ENCODE measurements at places on chromosomes 12 and 14.
A peak's percentile ranks its signal among the peaks of the same experiment; 100 is the strongest.

DNA sequence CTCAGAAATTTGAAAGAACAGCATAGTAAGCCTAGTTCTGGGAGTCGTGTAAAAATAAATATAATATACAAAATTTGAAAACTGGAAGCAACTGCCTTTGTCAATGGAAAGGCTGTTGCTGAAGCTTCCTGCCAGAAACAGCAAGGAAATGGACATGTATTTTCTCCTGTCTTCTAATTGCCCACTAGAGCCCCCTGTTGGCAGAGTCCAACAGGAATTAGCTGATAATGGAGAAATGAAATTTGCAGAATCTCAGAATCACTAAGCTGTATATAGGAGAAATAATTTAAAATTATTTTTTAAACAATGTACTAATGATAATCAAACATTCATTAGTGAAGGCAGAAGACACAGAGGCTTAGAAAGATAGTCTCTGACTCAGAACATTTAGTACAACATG lies 414.8 kb downstream of the SLC6A15 start:
- DNase-seq: no peak

GRCh38 chr14:87282266-87282665 lies 710.7 kb downstream of the GALC start:
- no peak for DNase-seq

DNA sequence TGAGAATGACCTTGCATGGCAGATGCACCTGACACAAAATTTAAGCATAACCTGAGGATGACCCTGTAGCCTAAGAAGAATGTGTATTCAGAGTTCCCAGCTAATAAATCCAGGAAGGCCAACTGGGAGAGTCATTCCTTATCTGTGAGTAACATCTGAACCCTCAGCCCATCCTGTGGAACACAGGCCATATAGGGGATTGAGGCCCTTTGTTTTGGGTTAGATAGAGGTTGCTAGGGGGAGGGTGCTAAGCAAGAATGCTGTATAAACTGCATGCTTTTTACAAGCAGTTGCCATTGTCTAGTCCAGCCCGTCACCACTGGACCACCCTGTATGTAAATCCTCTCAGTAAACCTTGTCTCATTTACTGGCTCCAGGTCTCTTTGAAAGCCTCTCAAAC lies 77.0 kb downstream of the BICD1 start:
- no peak for DNase-seq

DNA sequence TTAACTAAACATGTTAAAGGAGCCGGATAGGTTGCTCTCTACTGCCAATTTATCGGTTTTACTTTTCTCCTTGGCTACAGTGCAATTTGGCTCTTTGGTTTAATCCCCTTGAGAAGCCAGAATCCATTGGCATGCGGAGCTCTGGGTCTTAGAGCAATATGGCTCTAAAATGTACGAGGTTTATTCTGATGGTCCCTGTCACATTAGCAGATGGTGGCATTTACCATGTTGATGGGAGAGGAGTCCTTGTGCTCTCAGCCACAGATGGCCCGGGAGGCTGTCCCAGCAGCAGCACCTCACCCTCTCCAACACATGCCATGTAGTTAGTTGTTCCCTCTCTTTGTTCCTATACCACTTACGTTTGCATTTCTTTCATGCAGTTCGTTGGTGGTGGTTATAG lies 179.7 kb downstream of the RGS6 start:
- no peak for DNase-seq

- DNase-seq: no peak
Observed at GRCh38 chr14:74596741-74597450, 15.1 kb downstream of the LTBP2 start.

DNA sequence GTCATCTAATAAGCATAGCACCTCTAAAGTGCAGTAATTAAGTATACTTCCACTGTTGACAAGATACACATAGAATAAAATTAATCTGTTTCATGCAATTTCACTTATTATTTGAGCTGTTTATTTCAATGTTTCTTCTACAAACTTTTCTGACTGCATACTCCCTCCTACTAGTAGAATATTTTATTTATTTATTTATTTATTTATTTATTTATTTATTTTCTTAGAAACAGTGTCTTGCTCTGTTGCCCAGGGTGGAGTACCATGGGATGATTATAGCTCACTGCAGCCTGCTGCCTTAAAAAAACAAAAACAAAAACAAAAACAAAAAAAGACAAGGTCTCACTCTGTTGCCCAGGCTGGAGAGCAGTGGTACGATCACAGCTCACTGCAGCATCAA lies 68.4 kb upstream of the KITLG start:
- no peak for DNase-seq

GRCh38 chr14:63563370-63564026 lies 20.3 kb upstream of the PPP2R5E start:
- no peak for DNase-seq

GRCh38 chr12:52672321-52672933 lies 7.8 kb downstream of the KRT1 start:
- no peak for DNase-seq

- no peak for DNase-seq
Observed at GRCh38 chr12:52523824-52524223, 3.6 kb upstream of the KRT5 start.

- DNase-seq: no peak
Observed at GRCh38 chr12:114680604-114681069, 3.3 kb downstream of the TBX3 start.

GRCh38 chr14:104084251-104085002 lies 1.1 kb upstream of the ASPG start:
- no peak for DNase-seq

DNA sequence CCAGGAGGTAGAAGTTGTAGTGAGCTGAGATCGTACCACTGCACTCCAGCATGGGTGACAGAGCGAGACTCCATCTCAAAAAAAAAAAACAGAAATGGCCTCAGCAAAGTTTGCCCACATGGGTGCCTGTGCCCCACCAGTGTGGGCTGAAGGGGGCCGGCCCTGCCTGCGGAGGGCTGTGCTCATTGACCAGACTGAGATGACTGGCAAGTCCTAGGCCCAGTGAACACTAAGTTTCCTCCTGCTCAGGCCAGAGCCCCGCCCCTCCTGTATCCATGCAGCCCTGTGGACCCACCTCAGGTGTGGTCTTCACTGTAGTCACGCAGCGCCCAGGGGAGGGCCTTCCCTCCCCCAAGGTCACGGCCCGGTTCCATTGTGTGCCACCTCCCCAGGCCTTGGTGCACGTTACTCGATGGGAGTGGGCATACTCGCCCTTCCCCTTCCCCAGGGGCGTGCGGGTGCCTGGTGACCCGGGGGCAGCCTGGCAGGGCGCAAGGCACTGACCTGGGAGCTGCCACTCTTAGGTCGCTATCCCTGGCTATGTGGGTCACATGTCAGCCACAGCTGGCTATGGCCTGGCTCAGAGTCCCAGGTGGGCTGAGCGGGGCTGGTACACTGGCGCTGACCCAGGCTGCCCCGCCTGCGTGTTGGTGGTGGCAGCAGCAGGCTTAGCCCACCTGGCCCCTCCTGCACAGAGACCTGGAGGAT lies 16.1 kb downstream of the INF2 start:
- no peak for DNase-seq

GRCh38 chr12:14833952-14834351 lies 9.4 kb downstream of the ART4 start:
- no peak for DNase-seq

DNA sequence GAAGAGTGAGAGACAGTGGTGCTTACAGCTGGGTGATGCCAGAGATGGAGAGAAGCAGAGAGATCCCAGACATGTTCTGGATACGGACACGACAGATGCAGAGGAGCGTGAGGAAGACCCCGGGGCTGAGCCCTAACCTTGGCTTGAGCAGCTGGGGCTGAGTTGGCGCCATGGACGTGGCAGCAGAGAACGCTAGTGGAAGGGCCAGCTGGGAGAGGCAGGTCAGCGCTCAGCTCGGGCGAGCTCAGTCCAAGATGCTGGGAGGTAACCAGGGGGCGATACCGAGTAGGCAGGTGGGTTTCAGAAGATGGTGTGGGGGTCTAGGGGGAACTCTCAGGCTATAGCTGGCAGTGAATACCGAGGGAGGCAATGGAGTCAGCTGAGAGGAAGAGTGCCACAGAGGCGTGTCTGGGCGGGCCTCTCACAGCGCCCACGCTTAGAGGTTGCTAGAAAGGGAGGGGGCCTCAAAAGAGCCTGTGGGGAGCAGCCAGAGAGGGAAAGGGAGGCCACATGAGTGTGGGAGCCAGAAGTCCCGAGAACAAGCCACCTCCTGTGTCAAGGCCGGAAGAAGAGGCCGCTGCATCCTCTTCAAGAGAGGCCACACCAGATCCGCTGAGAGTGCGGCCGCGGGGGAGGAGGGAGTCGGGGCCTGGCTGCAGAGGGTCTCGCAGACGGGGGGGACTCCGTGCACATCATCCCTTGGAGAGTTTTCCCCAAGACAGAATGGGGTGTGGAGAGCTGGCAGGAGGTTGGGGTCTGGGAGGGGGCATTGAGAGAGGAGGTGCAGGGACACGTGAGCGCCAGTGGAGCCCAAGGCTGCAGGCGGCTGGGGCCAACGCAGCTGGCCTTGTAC lies 57.0 kb upstream of the DIO3 start:
- DNase-seq: no peak

GRCh38 chr12:69719336-69720316 lies 19.0 kb upstream of the RAB3IP start:
- DNase-seq: no peak

GRCh38 chr14:89514601-89515000 lies 97.6 kb upstream of the FOXN3 start:
- no peak for DNase-seq

DNA sequence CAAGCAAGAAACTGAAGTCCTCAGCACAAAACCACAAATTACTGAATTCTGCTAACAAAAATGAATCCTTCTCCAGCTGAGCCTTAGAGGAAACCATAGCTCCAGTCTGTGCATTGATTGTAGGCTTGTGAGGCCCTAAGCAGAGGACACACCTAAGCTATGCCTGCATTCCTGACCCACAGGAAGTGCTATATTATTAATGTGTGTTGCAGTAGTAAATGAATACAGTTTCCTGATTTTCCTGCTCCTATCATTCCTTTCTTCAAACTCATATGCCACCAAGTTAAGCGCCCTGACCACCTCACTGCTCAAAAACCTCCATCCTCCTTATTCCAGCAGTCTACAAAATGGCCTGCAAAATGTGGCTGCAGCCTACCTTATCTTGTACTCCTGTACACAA lies 151.9 kb upstream of the ABCD2 start:
- DNase-seq: no peak

DNA sequence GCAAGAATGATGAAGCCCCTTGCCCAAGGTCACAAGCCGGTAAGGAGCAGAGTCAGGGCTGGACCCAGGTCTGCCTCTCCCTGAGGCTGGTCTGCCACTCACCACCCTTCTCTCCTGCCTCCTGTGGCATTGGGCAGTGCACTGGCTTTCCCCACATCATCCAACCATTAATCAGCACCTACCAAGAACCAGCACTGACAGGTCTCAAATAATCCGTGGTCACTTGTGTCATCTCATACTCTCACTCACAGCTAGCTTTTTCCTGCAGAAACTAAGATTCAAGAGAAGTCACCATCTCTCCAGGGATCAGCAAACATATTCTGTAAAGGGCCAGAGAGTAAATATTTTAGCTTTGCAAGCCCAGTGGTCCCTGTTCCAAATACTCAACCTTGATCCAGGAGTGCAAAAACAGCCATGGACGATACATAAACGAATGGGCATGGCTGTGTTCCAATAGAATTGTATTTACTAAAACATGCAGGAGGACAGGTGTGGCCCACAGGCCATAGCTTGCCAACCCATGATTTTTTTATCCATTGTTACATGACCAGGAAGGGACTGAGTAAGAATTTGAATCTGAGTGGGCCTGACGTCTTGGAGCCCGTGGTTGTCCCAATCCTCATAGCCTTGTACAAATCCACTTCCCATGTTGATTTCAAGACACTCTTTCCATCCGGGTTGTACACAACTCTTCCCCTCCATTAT lies 374.2 kb downstream of the BCL11B start:
- DNase-seq: no peak

GRCh38 chr14:66572826-66573225 lies 64.9 kb downstream of the GPHN start:
- DNase-seq: no peak

GRCh38 chr12:55926738-55927587 lies 731 bp downstream of the PYM1 start:
- DNase-seq: peak; percentile 87

GRCh38 chr14:80518173-80518572 lies 306.9 kb upstream of the DIO2 start:
- DNase-seq: no peak

DNA sequence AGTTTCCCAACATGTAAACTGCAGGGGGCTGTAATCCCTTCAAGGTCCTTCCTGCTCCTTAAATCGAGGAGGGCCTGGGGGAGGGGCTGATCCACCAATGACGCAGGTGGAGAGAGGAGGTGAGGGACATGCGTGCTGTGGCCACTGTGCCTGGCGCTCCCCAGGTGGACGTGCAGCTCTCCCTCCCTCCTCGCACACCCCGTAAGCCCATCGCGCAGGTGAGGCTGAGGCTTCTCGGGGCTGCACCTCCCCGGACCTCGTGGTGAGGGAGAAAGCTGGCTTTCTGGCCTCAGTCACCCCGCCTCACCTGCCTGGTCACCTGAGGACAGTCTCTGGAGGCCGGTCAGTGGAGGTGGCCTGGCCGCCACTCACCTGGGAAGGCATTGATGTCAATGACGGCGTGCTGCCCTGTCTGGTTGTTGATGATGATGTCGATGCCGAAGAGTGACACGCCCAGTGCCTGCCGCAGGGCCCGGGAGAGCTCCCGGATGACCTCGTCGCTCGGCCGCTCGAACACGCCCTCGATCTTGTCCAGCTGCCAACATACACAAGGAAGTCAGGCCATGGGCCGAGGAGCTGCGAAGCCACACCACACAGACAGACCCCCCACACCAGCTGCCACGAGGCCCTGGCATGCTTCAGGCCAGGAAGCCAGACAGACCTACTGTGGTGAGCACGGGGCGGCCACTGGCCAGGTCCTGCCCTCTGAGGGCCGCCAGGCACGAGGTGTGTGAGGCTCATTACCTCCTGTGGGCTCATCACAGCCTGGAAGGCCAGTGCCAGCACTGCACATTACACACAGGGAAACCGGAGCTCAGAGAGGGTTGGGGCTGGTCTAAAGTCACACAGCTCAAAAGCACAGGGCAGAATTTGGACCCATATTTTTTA lies 23.3 kb downstream of the CHGA start:
- no peak for DNase-seq

- no peak for DNase-seq
Observed at GRCh38 chr12:84172823-84173424, 739.7 kb downstream of the SLC6A15 start.

DNA sequence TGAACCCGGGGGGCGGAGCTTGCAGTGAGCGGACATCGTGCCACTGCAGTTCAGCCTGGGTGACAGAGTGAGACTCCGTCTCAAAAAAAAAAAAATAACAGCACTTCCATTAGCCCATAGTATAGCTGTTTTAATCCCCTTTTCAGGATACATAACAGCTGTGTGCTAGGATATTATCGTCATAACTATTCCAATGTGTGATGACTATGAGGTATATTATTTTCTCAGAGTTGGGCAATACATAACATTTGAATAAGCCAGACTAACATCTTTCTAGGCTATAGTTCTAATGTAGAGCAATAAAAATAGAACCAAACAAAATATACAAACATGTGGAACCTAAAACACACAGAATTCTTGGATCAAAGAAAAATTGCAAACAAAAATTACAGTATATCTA lies 57.1 kb downstream of the MARK3 start:
- no peak for DNase-seq

GRCh38 chr12:19967431-19967830 lies 400.9 kb upstream of the PDE3A start:
- no peak for DNase-seq

- no peak for DNase-seq
Observed at GRCh38 chr12:91317306-91317705, 134.7 kb upstream of the DCN start.

Measured in activated T-helper 1 cell treated with Interleukin-2 at 50 U/mL for 16 hours (primary cell).